ENCODE measurements at places on chromosomes 12 and 14.

GRCh38 chr14:78586681-78587080 lies 416.5 kb downstream of the NRXN3 start:
- DNase-seq = no peak

- DNase-seq = no peak
Measured at GRCh38 chr12:123041811-123042655, 61.6 kb downstream of the ARL6IP4 start.

DNA sequence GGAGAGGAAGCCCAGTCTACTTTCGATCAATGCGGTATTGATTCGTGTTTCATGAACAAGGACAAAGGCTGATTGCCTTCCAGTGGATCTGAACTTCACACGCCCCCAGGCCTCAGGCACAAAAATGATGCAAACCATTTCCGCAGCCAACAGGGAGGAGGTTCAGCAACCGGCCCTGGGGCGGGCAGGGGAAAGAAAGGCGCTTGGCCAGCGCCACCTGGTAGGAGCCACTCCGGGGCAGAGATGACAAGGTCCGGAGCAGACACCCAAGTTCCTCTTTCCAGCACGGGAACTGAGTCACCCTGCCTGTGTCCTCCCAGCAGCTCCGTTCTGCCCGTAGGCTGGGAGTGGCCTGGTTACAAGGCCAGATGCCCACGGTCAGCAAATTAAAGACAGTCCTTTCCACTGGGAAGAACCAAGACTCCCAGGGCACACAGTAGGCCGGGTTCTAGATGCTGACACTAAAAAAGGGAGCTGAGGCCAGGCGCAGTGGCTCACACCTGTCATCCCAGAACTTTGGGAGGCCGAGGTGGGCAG lies 136.3 kb downstream of the SCARB1 start:
- DNase-seq = no peak

- no peak for DNase-seq
Measured at GRCh38 chr14:37147310-37147880, 25.0 kb downstream of the SLC25A21 start.

DNA sequence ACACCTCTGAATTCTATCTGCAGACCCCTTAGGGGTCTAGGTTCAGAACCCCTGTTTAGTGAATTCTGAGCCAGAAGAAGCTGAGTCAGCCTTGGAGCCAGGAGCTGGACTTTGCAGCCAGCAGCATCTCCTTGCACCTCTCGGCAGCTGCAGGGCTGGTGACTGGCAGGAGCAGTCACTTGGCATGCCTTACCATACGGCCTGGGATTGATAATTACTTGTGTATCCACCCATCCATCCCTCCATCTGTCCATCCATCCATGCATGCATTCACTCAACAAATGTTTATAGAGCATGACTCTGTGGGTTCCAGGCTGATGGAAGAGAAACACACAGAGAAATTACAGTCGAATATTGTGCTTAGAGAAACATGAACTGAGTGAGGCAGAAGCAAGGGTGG lies 67.5 kb upstream of the PRIMA1 start:
- no peak for DNase-seq

DNA sequence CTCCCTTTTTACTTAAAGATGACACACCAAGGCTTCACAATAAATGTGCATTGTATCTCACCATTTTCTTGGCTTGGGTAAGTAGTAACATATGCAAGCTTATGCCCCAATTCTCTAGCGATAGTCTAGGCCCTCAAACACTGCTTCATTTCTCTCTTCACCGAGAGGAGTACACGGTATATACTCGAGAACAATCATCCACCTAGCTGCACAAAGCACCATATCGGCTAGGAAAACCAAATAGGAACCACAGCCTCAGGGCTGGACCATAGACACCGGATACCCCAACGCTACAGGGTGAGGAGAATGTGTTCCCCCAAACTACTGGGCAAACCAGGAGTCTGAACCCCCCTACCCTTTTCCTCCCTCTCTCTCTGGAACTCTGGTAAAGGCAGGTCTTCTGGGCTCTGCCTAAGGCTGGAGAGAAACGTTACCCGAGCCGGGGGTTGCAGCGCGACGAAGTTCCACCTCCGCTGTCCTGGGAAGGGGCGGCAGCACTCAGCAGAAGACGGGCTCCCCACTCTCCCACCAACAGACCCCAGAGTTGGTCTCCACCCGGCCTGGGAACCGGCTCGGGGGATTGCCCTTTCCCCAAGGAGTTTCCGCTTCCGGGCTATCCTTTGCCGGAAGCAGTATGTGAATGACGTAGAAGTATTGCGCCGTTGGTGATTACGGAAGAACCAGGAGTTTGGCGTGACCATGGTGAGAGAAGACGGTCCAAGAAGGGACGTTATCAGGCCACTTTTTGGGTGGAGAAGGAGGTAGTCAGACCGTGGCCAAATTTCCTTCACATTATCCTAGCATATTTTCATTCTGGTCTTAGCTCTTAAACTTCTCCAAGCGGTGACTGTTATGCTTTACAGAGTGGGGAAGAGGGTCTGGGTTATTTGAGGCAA lies at the start of the genes AREL1 and FCF1:
Gene AREL1, minus strand, starts transcription at position 582 of the 896 bp plus-strand sequence. CDS start 27,465 bp downstream, outside the sequence.
Gene FCF1, plus strand, starts transcription at position 646 of the 896 bp plus-strand sequence. Its CDS starts 54 bp downstream, at position 700.
- DNase-seq = no peak

DNA sequence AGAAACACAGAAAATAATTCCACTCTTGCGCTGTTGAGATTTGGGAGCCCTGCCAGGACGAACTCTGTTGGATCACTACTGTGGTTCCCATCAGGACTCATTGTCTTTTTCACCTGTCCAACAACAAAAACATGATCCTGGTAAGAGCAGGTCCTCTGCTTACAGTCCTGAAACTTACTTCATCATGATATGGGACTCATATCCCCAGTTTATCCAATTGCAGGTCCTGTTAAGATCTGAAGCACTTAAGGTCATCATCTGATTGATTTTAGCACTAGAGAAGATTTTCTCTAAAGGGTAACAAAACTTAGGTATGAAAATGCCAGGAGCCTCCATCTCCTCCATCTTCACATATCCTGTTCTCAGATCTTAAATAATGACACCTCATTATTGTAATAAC lies at the start of gene OR6S1:
Gene OR6S1, minus strand, starts transcription at position 101 of the 400 bp plus-strand sequence. Its CDS starts 0 bp downstream, at position 101.
- DNase-seq = no peak

- no peak for DNase-seq
Measured at GRCh38 chr14:93319958-93320357, 12.9 kb downstream of the BTBD7 start.

GRCh38 chr12:31803306-31804184 lies 74.7 kb upstream of the AMN1 start:
- no peak for DNase-seq
